ENCODE measurements at places on chromosomes 16 and 17. TPM values are rescaled to one million over a fixed set of nuclear protein-coding genes. Genes with fewer than 3 reads are reported as not detected.

DNA sequence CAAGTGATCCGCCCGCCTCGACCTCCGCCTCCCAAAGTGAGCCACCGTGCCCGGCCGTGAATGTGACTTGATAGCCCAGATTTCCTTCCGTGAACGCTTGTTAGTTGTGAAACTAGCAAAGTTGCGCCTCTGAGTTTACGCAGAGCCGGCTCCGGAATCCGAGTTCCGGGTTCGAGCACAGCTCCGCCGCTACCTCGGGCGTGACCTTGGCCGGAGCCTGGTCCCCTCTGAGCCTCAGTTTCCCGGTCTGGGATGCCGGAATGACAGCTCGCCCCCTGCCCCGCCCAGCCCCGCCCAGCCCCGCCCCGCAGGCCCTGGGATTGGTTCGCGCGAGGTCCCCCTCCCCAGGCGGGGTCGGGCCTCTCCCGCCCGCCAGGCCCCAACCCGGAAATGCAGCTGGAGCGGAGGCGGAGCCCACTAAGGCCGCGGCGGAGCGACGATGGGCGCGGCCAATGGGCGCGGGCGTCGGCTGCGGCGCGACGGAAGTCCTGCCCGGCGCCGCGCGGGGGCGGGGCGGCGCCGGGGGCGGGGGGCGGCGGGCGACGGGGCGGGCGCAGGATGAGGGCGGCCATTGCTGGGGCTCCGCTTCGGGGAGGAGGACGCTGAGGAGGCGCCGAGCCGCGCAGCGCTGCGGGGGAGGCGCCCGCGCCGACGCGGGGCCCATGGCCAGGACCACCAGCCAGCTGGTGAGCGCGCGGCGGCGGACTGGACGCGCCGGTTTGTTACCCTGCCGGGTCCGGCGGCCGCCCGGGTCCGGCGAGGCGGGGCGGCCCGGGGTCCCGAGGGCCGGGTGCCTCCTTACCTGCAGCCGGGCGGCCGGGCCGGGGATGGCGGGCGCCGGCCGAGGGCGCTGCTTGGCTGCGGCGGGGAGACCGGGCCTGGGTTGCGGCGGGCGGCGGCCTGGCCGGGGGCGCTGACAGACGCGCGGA, at the start of gene PDPK1:
PDPK1 (plus strand) TSS at position 571 of the 929 bp plus-strand sequence; CDS start at position 663, 92 bp downstream.
- H3K27ac ChIP-seq, result peak within 1 kb of the TSS; percentile 28
- H3K36me3 ChIP-seq, result no peaks in the 10 kb centered on the region
- peaks cover 7% of the 10 kb centered on the region for H3K4me1 ChIP-seq
- peak; percentile 83 for DNase-seq

DNA sequence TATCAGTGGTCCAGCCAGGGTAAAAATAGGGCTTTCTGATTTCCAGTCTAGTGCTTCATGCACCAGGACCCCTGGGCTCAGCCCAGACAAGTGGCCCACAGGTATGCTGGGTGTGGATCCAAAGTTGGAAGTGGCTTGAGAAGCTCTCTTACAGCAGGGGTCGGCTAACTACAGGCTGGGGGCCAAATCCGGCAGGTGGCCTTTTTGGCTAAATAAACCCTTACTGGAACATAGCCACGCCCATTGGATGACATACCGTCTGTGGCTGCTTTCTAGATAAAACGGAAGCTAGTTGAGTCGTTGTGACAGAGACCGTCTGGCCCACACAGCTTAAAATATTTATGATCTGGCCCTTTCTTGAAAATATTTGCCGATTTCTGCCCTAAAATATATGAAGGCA, 119.0 kb upstream of the CDC42EP4 start:
- peak; percentile 14 for DNase-seq
- H3K4me1 ChIP-seq, result no peaks in the 10 kb centered on the region
- H3K36me3 ChIP-seq, result no peaks in the 10 kb centered on the region
- H3K27me3 ChIP-seq, result no peaks in the 10 kb centered on the region
- no peak overlapping the region for H3K27ac ChIP-seq
- H3K4me3 ChIP-seq, result no peak overlapping the region

DNA sequence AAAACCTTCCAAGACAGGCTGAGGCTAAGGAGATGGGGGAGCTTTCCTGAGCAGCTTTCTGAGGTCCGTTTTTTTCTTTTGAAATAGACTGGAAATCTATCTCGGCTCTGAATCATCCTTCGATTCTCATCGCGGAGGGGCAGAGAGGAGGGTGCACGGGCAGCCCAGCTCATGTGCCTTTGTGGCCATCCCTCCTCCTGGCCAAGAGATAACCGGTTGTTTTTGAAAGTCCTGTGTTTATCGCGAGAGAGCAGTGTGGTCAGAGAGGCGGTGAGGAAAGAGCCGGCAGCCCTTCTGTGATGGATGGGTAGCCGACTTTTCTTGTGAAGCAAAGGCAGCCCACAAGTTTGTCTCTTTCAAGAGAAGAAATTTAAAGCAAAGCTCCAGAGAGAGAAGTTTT, 191.6 kb downstream of the CCDC182 start:
- no peaks in the 10 kb centered on the region for H3K36me3 ChIP-seq
- H3K27me3 ChIP-seq, result no peaks in the 10 kb centered on the region
- peak overlapping the region; percentile 39 for H3K27ac ChIP-seq

GRCh38 chr17:27612160-27612770, 18.7 kb upstream of the LGALS9 start:
- peaks cover 31% of the 10 kb centered on the region for H3K36me3 ChIP-seq
- H3K27me3 ChIP-seq, result no peaks in the 10 kb centered on the region
- no peak overlapping the region for H3K4me3 ChIP-seq
- H3K27ac ChIP-seq, result no peak overlapping the region

GRCh38 chr17:27895940-27896535, 2.9 kb upstream of the LYRM9 start:
- DNase-seq, result no peak
- peaks cover 11% of the 10 kb centered on the region for H3K27me3 ChIP-seq
- no peaks in the 10 kb centered on the region for H3K4me1 ChIP-seq
- H3K27ac ChIP-seq, result no peak overlapping the region
- no peak overlapping the region for H3K4me3 ChIP-seq
- no peaks in the 10 kb centered on the region for H3K36me3 ChIP-seq

The CLEC3A gene
- not detected for total RNA-seq
